ENCODE measurements at places on chromosomes 5 and 9.
A peak's percentile ranks its signal among the peaks of the same experiment; 100 is the strongest.

DNA sequence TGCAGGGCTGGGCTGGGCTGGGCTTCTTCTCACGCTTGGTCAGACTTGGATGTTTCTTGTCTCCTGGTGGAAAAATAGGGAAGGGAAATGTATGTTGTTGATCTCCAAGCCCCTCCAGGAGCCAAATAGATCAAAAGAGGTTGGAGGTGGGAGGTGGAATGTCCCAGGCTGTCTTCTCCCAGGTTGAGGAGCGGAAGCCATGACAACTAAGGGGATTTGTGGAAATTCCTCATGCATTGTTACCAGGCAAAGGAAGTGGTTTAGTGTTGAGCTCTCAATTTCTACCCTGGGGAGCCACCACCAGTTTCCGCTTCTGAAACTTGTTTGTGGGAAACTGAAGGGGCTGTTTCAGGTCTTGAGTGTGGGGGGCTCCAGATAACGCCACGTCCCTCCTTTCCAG, 79.0 kb downstream of the SPRY4 start:
- DNase-seq = no peak

GRCh38 chr5:28305891-28306290, 1267.5 kb upstream of the CDH9 start:
- no peak for DNase-seq

GRCh38 chr5:143946837-143947236, 134.9 kb downstream of the HMHB1 start:
- DNase-seq = no peak

DNA sequence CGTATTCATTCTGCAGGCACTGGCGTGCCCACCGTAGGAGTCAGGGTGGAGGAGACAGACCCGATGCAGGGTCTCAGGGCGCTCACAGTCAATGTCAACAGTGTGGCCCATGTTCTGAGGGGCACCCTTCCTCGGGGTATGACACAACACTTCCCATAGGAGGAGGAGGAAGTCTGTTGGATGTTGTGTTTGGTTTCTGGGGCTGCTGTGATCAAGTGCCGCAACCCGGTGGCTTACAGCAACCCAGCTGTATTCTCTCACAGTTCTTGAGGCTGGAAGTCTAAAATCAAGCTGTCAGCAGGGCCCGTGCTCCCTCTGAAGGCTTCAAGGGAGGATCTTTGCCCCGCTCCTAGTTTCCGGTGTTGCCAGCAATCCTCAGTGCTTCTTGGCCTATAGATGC, 5.6 kb upstream of the HNRNPAB start:
- no peak for DNase-seq

DNA sequence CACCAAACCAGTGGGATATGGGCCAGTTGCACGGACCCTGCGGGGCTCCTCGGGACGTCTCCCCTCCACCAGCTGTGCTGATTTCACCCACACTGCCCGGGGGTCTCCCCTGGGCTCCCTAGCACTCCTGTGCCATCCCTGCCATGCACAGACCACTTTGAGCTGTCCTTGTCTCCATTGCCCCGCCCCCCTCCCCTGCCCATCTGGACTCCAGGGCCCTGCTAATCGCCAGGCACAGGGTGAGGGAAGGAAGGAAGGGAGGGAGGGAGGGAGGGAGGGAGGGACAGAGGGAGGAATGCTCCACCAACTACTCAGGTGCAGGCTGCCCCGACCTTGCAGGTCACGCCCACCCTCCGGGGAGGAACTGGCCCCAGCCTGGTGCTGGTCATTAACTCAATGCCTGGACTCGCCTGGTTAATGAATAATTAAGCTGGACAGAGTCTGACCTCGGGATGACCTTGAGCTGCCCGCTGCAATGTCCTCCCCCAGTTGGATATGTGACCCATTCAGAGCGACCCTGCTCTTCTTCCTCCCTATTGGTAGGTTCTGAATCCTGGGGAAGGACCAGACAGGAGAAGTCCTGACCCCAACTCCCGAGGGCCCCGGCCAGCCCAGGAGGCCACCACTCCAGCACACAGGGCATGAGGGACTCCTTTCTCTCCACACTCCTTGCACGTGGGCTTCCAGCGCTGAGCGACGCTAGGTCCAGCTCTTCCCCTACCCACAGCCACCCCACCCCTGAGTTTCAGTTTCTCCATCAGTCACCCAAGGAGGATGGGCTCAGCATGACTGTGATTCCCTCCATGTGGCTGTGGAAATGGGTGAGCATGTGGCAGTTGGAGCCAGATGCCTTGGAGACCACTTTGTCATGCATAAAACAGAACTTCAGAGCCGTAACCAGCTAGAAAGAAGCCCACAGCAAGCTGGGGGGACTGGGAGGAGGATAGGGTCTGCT, 62.1 kb downstream of the C9orf50 start:
- DNase-seq = no peak

DNA sequence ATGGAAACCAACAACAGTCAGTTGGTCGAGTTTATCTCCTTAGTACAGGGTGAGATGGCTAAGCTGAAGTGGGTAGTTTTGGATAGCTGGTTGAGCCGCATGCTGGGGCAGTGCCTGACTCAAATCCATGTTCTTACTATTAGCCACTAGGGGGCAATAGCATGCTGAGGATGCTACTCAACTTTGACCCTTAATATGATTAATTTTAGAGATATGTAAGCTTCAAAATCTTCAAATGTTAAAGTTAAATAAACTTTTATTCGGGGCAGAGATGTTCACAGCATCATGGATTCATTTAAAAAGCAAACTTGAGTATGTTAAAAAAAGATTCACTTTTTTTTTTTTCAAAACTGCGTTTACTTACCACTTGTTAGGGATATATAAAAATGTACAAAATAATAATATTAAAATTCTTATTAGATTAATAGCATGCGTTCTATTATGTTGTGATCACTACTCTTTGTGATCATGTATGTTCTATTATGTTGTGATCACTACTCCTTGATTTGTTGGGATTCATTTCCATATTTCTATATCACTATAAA, 57.0 kb downstream of the C9orf153 start:
- DNase-seq = peak; percentile 58

GRCh38 chr5:91049112-91049511, 334.0 kb downstream of the ARRDC3 start:
- DNase-seq = no peak

- peak; percentile 37 for DNase-seq
Observed at GRCh38 chr5:40879163-40879942, 29.9 kb upstream of the C7 start.

DNA sequence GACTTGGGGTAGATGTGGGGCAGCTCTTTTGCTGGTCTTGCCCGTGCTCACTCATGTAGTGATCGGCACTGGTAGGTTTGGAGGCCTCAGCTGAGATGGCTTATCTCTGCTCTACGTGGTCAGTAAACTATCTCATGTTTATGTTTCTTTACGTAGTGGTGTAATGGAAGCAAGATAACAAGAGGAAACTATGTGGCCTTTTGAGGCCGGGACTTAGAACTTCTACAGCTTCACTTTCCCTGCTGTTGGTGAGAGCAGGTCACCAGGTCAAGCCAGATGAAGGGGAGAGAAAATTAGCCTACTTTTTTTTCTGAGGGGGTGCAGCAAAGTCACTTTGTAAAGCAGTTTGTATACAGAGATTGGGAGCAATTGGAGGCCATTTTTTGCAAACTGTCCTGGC, 8.5 kb downstream of the FOCAD start:
- no peak for DNase-seq
